ENCODE measurements at places on chromosomes 5 and 9.

GRCh38 chr5:93997562-93997961 is 256.2 kb upstream of the POU5F2 start:
- DNase-seq = no peak

DNA sequence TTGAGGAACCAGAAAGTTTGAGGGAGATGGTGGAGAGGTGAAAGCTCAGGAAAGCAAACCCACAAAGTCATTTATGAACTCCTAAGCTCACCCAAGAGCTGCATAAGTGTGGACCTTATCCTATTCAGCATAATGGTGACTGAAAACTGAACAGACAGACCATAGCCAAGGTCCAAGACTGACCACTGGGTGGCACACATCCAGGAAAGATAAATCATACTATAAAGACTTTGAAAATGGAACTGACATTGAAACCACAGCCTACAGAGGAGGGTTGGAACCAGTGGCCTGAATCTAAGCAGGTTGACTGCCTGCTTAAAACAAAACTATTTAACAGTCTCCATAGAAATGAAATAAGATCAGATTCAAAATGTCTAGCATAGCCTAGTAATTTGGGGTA is 121.0 kb upstream of the RGS7BP start:
- DNase-seq = no peak

DNA sequence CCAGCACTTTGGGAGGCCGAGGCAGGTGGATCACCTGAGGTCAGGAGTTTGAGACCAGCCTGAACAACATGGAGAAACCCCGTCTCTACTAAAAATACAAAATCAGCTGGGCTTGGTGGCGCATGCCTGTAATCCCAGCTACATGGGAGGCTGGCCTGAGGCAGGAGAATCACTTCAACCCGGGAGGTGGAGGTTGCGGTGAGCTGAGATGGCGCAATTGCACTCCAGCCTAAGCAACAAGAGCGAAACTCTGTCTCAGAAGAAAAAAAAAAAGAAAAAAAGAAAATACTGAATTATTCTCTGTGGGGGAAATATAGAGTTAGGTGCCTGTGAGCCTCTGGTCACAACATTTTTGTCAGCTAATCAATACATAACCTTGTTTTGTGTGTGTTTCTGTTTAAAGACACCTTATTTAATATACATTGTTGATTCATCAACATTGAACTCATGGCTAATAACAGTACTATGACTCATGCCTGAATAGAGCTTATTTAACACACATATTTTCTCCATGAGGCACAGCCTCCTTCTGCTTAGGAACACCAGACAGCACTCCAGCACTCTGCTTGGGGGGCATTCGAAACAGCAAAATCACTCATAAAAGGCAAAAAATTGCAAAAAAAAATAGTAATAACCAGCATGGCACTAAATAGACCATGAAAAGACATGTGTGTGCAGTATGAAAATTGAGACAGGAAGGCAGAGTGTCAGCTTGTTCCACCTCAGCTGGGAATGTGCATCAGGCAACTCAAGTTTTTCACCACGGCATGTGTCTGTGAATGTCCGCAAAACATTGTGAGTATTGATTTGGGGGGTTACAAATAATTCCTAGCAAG is at the start of gene IL31RA:
Gene IL31RA (plus strand): TSS at position 519 of the 836 bp plus-strand sequence. CDS start 214 bp downstream, at position 733.
- DNase-seq = peak; percentile 45

GRCh38 chr9:75167281-75167680 is 79.0 kb downstream of the OSTF1 start:
- no peak for DNase-seq

DNA sequence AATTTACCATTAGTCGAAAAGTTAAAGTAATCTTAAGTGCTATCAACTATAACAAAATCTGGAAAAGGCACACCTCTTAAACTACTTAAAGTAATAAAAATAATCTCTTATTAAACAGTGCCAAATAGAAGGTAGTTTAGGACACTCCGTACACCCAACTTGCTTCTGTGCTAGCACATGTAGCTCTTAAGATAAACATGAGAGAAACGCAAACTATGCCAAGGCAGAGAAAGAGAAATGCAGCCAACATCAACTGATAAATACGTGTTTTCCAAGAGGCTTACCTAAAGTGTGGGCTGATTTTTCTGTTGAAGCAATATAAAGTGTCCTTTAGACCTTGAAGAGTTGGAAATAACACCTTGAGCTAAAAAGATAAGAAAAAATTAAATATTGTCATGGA is 480.6 kb upstream of the DAB2 start:
- no peak for DNase-seq

GRCh38 chr5:142495531-142495930 is 170.7 kb upstream of the SPRY4 start:
- DNase-seq = no peak

DNA sequence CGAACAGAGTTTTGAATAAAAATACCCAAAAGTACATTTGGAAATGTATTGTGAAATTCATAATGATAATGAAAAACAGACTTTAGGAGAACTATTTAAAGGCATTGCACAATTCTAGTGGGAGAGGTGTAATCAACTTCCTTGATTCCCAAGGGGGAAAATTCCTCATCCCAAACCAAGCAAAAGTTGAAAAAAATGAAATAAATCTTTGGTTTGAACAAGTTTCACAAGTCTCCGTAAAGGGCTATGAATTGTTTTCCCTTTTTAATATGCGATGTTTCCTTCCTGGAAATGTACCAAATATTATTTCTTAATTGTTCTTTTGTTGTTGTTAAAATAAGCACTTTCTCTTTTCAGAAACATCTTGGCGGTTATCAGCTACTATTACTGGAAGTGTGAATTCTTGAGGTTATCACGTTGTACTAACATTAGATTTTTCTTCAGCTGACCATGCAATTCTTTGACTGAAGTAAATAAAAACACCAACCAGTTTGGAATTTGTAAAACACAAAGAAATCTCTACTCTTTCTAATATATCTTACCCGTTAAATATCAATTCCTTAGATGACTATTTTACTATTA is 59.3 kb downstream of the SVEP1 start:
- no peak for DNase-seq

- no peak for DNase-seq
These were observed 42.8 kb downstream of the TEK start for GRCh38 chr9:27151693-27152404.

DNA sequence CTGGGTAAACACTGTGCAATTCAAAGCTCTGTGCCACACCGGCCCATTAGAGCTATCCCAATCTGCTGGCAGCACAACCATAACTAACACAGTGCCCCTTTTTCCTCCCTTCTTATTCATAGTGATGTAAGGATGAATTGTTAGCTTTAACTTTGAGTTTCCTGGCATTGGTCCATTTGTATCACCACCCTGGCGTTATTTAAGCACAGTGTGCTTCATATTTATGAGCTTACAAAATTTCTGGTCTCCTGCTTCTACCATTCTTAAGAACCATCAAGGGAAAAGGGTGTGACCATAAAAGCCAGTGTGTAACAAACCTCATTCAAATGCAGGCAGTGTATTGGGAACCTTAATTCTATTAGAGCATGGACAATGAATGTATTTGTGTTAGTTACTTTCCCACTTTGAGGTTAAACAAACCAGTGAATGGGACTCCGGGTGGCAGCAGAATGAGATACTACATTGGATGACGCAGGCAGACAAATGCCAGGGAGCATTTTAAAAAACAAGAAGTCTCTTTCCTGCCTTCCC is 222.6 kb downstream of the TMEM161B start:
- no peak for DNase-seq

- DNase-seq = no peak
These were observed 137.2 kb downstream of the SREK1 start for GRCh38 chr5:66281294-66281693.

DNA sequence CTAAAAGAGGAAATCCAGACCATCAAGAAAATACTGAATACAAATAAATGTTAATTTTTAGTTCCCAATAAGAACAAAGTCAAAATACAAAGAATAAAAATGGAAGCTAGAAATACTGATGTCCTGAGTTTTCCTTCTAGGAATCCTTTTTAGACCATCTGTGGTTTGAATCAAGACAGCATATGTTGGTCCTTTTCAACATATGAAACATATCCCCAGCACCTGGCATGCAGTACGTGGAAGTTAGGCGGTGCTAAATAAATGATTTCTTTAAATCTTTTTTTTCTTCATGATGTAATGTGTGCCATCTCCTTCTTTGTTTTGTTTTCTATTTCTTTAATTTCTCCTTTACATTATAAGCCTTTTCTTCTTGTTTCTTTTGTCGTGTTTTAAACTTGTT is 34.0 kb downstream of the KIAA1958 start:
- DNase-seq = no peak

GRCh38 chr9:133238851-133239532 is 29.9 kb upstream of the OBP2B start:
- DNase-seq = peak; percentile 77

GRCh38 chr9:17623965-17624364 is 45.1 kb downstream of the SH3GL2 start:
- no peak for DNase-seq

GRCh38 chr5:88952344-88952743 is 69.4 kb upstream of the MEF2C start:
- DNase-seq = no peak

DNA sequence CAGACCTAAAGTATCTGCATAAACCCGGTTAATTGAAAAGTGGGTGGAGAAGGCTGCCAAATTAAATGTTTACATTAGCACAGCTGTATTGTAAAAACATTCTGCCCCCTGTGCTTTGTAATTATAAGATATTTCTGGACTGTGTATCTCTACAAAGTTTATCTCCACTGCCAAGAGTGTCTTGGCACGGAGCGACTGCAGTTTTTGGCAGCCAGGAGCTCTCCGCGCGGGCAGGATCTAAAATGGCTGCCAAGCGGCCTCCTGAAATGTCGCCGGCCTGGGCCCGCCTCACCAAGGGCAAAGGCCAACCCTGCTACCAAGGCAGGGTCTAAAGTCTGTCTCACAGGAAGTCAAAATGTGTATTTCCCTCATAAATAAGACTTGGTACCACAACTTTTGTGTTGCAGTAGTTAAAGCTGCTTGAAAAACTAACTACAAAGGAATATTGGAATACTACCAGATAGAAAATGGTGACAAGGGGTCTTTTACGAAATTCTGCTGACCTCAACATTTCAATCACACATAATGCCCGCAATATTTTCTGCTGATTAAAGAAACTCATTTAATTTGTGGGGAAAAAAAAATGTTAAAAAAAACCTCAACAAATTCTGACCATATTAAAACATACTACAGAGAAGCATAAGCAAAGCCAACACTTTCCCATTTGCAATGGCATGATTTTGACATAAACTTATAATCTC is 110.4 kb downstream of the NFIB start:
- no peak for DNase-seq

DNA sequence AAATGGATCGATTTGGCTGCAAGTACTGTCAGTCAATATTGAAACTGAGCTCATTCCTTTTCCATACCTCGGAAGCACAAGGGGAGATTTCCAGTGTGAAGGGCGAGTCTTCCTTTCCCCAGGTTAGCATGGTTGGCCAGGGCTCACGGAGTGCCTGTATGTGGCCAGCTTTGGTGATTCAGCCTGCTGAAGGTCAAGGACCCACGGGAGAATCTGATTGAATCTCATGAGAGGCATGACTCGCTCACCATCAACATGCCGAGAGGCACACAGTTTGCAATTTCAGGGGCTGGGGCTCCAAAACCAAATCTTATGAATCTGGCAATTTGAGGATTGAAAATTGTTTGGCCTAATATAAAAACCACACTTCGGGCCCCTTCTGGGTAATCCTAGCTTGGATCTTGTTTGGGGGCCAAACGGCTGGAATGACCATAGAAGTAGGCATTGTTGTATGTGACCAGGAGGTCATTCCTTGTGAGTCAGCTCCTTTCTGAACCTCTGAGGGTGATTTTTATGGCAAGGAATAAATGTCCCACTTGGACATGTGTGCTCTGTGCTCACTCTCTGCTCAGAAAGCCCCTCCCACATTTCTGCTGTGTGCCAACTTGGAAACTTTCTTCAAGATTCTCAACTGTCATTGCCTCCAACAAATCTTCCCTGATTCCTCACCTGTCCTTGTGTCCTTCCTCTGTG is 69.8 kb downstream of the DOCK2 start:
- DNase-seq = no peak

- DNase-seq = no peak
These were observed 141.4 kb downstream of the MED10 start for GRCh38 chr5:6236858-6237481.

DNA sequence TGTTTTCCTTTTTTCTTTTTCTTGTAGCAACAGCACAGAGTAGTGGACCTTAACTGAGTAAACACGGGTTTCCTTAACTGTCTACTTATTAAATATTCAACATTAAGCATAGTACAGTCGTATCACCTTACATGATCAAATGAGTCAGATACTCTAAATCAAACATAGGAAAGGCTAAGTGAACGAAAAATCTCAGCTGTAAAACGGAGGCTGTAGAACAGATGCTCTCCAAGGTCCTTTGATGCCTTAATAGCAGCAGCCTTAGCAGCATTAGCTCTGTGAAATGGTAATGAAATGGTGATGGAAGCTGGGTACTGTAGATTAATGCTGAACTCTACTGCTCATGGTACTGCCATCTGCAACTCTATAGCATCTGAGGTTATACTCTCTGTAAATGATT is 1433.3 kb upstream of the C9orf72 start:
- no peak for DNase-seq

GRCh38 chr9:114212826-114213225 is 57.5 kb downstream of the COL27A1 start:
- DNase-seq = no peak

DNA sequence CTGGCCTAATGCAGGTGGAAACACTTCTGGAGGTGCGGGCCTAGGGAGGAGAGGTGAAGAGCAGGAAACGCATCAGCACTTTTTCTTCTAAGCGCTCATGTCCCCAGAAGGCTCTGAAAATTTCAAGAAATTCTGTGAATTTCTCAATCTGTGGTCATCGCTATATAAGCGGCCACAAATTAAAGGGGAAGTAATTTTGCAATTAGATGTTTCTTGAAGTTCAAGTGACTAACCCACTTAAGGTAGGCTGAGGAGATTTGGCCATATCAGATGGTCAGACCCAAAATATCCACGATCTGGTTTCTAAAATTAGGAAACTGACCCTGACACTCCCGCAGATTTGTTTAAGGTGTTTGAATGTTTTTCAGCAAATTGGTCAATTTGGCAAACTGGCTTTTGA is 16.6 kb upstream of the HMGCR start:
- DNase-seq = no peak

- no peak for DNase-seq
These were observed 17.9 kb downstream of the ZSWIM6 start for GRCh38 chr5:61349935-61350334.

DNA sequence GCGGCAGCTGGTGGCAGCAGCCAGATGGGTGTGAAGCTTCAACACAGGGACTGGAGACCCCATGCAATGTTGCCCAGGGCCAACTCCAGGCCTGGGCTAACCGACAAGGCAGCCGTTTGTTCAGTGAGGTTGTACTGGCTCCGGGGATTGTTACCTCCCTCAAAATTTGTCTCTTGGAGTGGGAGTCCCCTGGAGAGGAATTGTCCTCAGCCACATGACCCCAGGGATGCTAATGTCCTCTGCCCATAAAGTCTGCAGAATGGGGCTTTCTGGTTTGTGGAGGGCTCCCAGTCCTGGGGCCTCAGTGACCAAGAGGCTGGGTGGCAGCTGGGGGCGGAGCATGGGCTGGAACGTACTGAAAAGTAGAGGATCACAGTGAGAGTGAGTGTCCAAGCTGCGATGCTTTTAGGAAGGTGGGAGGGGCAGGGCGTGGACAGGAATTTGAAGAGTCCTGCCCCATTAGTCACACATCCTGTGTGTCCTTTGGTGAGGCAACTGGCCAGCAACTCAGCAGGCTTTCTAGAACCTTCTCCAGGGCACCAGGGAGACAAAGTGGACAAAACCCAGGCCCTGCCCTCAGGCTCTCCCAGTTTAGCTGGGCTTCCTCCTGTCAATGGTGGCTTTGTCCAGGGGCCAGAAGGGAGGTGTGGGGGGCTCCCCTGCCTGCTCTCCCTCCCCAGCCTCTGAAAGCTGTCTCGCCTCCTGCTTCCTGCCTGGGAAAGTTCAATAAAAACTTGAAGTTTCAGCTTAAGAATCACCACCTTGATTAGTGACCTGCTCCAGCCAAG is 114.0 kb downstream of the NSG2 start:
- DNase-seq = no peak
